ENCODE measurements at places on chromosomes 3 and 15. TPM values are rescaled to one million over a fixed set of nuclear protein-coding genes. Genes with fewer than 3 reads are reported as not detected.
A peak's percentile ranks its signal among the peaks of the same experiment; 100 is the strongest.

The TGM5 gene
- 0.31 TPM for total RNA-seq

The IFRD2 gene
- total RNA-seq, result 18.2 TPM

The SLC27A2 gene
- total RNA-seq, result 1.6 TPM

The SGO1 gene
- total RNA-seq, result 10.5 TPM

The PIAS1 gene
- total RNA-seq, result 47.4 TPM

- no peak for ATAC-seq
Observed at GRCh38 chr3:48475188-48475587, 28.7 kb downstream of the ATRIP start.

GRCh38 chr3:160448845-160449635, 546 bp downstream of the TRIM59 start:
- ATAC-seq, result peak; percentile 64

GRCh38 chr15:95350908-95351307, 979.6 kb upstream of the NR2F2 start:
- no peak for ATAC-seq

DNA sequence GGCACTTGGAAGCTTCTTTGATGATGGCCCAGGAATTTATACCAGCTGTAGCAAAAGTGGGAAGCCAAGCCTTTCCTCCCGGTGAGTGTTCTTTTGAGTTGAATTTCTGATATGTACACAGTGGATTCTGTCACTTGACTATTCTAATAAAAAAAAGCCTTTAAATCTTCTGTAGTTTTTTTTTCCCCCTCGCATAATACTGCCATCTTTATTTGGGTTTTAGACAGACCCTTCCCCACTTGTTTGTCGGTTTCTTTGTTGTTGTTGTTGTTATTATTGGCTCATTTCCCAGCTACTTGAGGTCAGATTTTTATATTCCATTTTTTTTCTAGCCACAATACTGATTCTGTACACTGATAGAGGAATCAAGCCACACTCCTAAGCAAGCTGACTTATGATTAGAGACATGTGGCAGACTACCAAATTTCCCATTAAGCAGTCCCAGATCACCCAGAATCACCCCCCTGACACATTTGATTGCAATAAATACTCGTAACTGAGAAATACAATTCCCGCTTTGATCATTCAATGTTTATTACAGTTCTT, 122.4 kb upstream of the IL12A start:
- no peak for ATAC-seq

- no peak for ATAC-seq
Observed at GRCh38 chr15:89358435-89358754, 23.8 kb upstream of the POLG start.

DNA sequence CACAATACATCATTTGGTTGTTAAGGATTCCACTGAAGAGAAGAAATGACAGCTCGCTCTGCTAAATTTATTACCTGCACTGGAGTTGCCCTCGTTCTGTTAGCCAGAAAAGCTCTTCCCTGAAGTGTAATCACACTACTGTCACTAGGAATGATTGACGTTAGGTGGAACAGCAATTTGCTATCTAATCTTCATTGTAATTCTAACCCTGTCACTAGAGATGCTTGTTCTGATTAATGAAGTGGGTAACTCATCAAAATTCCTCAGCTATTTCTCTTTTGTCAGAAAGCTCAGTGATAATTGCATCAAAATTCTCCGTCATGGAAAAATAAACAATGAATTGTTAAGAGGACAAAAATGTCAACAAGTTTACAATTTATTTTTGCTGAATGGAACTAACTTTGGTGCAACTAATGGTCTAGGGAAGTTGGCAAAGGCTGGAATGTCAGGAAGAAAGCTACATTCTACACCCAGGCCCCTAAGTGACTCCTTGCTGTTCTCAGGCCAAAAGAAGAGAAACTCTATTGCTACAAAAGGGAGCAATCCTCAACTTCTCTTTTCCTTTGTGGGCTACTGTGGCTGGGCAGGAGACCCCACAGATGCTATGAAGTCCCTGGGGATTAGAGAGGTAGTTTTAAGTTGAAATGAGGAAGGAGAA, 34.1 kb downstream of the CCDC191 start:
- ATAC-seq, result peak; percentile 89

DNA sequence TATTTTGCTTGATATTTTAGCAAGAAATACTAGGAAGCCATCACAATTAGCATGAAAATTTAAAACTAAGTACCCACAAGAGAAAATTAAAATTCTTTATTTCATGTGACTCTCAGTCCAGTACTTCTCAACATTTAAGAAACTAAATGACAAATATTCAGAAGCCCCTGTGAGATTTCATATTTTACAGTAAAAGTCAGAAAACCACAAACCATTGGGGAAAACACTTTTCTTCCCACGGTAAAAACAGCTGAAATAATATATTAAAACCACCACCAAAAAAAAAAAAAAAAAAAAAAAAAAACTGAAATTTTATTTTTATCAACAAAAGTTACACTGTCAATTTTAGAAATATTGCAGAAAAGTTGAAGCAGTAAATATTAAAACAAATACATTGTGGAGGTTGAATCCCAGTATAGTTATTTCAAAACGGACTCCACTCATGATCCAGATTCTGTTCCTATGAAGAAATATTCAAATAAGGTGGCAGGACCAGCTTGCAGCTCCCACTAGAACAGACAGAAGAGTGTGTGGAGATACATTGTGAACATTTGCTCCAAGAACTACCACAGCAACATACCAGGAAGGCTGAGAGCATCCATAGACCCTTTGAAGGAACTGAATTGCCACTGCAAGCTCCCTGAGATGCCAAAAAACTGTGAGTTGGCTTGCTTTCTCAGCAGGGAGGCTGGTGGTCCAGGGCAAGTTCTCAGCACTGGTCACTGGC, 308.2 kb downstream of the CTNNB1 start:
- ATAC-seq, result no peak

DNA sequence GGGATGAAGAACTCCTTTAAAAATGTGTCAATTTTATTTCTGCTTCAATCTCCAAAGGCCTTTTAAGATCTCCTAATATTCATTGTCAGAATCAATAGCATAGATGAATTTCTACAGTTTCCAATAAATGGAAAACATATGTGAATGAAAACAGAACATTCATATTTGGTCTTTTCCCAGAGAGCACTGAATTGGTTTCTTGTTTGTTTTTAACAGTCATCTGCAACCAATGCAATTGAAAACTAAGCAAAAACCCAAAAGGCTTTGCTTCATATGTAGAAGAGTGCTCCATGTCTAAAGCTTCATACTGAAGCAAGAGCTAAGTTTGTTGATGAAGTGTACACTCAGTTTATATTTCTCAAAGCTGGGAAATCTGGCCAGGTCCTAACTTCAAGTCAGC, 426.5 kb upstream of the CDIN1 start:
- no peak for ATAC-seq

GRCh38 chr3:66527246-66527645, 26.4 kb upstream of the LRIG1 start:
- no peak for ATAC-seq

DNA sequence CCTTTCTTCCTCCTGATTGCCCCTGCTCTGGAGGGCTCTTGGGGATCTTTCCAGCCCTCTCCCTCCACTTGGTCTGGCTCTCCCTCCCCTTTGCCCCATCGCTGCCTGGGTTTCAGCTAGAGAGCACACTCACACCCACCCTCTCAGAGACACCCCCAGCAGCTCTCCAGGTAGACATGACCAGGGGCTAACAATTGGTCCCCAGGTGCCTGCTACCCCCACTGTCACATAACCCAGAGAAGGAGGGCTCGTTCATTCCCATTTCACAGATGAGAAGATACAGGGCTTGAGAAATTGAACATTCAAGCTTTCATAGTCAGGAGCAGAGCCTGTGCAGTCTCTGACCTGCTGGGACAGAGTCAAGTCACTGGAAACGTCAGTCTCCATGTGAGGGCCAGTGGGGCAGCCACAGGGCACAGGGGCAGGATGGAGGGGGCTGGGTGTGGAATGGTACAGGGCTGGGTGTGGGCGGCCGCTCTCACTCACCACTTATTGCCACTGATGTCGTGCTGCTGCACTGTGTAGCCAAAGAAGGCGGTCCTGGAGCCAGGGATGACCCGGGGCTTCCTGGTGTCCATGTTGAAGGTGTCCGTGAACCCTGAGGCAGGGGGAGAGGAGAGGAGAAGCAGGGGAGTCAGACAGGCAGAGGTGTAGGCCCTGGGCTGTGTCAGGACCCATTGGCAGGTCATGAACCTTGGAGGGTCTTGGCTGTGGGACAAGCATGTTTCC, 29.4 kb downstream of the ITGA11 start:
- ATAC-seq, result no peak

- ATAC-seq, result no peak
Observed at GRCh38 chr3:190169243-190169642, 48.5 kb upstream of the P3H2 start.

DNA sequence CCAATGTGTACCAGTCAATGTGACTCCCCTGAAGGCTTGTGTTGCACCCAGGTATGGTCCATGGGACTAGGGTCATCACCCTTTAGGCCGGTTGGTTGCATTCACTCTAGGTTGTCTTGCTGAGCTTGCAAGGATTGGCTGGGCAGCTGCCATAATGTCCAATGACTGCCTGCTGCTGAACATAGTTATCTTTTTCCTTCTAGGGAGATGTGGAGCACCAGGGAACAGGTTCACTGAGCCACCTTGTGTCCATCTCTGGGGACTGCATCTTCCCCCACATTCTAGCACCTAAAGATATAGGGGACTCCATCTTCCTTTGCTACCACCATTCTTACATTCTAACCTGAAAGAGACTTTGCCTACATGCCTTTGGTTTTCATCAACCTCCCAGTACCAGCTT, 580.4 kb upstream of the TBL1XR1 start:
- ATAC-seq, result peak; percentile 43

- ATAC-seq, result no peak
Observed at GRCh38 chr15:80456517-80457492, 52.6 kb downstream of the ARNT2 start.

Data from motor neuron (in vitro differentiated cells).